ENCODE measurements at places on chromosomes 4 and X.

- no peak for DNase-seq
Observed at GRCh38 chr4:38662522-38663089, 1.4 kb upstream of the KLF3 start.

- DNase-seq, result no peak
Observed at GRCh38 chr4:145320294-145320693, 139.9 kb upstream of the OTUD4 start.

DNA sequence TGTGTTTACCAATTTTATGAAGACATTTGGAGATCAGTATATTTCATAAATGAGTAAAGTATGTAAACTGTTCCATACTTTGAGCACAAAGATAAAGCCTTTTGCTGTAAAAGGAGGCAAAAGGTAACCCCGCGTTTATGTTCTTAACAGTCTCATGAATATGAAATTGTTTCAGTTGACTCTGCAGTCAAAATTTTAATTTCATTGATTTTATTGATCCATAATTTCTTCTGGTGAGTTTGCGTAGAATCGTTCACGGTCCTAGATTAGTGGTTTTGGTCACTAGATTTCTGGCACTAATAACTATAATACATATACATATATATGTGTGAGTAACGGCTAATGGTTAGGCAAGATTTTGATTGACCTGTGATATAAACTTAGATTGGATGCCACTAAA is 1.9 kb downstream of the FMR1 start:
- DNase-seq, result no peak

DNA sequence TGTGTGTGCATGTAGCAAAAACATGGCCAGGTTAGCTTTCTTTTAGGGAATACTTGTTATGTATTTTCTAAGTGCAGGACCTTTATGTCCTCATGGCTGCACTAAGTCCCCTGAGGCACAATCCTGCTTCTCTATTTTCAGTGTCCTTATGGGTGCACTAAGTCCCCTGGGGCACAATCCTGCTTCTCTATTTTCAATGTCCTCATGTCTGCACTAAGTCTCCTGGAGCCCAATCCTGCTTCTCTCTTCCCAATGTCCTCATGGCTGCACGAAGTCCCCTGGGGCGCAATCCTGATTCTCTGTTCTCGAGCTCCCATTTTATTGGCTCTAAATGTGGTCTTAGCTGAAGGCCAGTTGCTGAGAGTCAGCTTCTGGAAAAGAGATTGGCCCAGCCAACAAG is 49.7 kb upstream of the GPRIN3 start:
- DNase-seq, result no peak
